ENCODE measurements at places on chromosomes 7 and 10.

GRCh38 chr7:47416492-47417480, 165.1 kb downstream of the TNS3 start:
- DNase-seq: no peak

DNA sequence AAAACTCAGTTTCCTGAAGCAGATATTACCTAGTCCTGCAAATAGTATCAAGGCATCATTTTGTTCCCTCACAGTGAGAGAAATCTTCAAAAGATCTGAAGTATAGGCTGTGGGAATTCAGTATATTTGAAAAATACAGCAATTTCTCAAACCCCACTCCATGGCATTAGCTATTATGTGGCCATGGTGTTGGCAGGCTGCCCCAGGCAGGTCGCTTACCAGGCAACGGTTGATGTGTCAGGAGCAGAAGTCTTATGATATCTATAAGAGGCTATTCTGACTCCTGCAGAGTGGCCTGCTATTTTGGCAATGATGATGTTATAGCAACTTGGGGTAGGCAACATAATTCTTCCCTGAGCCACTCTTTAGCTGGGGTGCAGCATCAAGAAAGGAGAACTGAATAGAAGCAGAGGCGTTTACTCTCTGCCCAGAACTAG, 187.9 kb downstream of the PLXDC2 start:
- no peak for DNase-seq

DNA sequence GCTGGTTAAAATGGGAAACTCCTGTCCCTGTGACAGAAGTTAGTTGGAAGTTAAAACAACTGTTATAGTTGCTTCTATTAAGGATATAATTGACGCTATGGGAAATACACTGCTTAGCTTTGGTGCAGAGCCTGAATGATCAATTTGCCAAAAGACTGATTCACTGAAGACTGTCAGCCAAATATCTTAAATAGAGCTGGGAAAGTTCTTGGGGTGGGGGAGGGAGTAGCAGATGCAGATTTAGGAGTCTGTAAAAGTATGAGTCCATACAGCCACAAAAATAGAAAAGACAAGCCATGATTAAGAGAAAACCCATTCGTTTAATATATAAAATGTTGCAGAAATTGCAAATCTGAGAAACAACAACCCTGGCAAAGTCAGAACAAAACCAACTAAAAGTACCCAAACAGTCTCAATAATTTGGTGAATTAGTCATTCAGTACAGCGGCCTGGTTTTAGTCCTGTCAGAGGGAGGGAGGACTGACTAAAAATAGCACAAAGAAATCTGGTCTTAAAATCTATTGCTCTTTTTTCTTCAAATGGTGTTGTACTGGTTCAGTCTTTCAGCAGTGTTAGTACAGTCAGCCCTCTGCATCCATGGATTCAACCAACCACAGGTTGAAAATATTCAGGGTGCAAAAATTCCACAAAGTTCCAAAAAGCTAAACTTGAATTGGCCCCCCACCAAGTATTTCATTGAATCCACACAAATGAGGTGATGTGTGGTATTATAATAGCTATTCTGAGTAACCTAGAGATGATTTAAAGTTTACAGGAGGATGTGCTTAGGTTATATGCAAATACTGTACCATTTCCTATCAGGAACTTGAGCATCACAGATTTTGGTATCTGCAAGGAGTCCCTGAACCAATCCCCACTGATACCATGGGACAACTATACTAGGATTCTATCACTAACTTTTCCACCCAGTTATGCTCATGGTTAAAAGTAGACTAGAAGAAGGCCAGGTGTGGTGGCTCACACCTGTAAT, 30.0 kb downstream of the STK17A start:
- no peak for DNase-seq

DNA sequence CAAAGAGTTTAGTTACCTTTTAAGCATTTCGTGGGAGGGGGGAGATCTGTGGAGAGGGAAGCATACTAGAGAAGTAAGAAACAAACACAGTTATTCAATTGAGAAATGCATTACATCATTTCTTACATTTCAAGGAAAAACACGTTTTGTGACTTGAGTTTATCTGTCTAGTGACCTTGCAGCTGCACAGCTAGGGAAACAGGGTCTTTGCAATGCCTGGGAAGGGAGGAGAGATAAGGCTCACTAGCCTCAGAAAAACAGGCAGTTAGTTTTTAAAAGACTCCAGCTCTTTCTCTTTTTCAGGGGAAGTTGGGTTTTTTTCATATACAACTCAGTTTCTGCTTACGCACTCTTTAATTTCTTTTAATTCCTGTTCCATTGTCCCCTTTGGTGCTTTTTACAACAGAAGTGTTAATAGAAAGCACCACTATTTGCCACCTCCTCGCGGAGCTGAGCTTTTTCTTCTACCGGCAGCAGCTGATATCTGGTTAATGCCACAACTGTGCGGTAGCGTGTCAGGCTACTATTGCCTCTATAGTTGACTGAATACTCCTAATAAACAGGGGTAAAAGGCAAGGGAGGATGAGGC, 5.6 kb downstream of the CYP3A43 start:
- no peak for DNase-seq

GRCh38 chr7:2063563-2064260, 169.0 kb downstream of the MAD1L1 start:
- no peak for DNase-seq

- no peak for DNase-seq
These were observed 741.4 kb upstream of the POT1 start for GRCh38 chr7:125670926-125671572.

- DNase-seq: no peak
These were observed 115.0 kb upstream of the KIF5B start for GRCh38 chr10:32171204-32171603.

DNA sequence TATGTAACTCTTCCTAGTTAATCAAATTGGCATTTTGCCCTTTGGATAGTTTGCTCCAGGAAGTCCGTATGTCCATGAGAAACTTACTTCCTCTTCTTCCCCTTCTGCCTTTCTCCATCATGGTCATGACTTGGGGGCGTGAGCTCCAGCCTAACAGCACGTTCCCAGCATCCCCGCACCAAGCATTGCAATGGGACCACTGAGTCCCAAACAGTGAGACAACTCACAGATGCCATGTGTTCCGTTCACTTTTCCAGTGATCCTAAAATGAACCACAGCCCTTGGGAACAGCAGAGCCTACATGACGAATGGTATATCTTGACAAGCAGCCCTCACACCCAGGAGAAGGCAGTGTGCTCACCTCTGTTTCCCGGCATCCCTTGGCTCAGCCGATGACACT, 10.7 kb downstream of the BTBD16 start:
- DNase-seq: no peak

GRCh38 chr10:125982260-125982948, 86.0 kb downstream of the FANK1 start:
- peak; percentile 16 for DNase-seq

DNA sequence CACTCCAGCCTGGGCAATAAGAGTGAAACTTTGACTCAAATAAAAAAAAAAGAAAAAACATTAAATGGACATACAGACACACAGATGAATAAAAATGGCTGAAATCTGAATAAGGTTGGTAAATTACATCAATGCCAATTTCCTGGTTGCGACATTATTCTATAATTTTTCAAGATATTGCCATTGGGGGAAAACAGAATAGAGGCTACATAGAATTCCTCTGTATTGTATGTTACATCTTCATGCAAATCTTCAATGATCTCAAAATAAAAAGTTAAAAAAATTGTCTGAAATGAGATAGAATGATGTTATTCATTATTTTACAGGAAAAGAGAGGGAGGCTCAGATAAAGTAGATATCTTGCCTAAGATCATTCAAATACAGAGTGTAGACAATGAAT, 234.0 kb downstream of the SDHAF3 start:
- no peak for DNase-seq

- no peak for DNase-seq
These were observed 6.4 kb downstream of the NEURL1 start for GRCh38 chr10:103499881-103500280.

DNA sequence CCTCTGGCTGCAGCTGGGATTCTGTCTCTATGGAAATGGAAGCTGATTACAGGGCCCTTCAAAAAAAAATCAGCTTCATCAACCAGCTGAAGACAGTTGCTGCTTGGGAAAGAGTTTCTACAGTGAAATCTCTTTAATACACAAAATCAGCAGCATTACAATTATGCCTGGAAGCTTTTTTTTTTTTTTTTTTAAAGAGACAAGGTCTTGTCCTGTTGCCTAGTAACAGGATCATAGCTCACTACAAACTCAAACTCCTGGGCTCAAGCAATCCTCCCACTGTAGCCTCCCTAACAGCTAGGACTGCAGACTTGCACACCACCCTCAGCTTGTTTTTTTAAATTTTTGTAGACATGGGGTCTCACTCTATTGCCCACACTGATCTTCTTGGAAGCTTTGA, 94.5 kb downstream of the OR13A1 start:
- no peak for DNase-seq

- no peak for DNase-seq
These were observed 44.2 kb upstream of the PIK3AP1 start for GRCh38 chr10:96764425-96765060.

DNA sequence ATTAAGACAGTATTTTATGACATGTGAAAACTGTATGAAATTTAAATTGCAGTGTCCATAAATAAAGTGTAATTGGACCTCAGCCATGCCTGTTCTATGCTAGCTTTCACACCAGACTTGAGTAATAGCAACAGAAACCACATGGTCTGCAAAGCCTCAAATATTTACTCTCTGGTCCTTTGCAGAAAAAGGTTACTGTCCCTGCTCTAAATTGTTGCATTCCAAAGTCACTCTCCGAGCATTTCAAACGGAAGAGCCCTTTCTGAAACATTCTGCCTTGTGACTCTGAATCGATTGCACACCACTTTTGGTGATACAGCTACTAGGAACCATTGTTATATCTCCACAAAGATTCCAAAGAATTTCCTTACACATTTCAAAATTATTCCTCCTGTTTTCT, 81.0 kb upstream of the STK17A start:
- DNase-seq: no peak

GRCh38 chr10:96416643-96417042, 57.8 kb upstream of the OPALIN start:
- no peak for DNase-seq

- no peak for DNase-seq
These were observed 13.0 kb downstream of the NOBOX start for GRCh38 chr7:144390481-144390880.

DNA sequence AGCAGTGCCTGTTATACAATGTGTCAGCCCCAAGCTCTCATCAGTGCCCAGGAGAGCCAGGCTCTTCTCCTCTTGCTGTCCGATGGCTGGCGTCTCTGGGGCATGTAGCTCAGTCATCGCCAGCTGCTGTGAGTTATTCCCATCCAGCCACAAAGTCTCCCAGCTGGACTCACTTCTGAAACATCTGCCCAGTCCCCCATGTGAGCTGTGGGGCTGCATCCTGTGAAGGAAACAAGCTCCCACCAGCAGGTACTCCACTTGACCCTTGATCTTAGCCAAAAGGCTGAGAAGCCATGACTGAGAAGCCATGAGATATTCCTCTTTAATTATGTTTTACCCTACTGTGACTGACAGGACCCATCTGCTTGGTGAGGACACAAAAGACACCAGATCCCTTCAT, 212.7 kb upstream of the IGFBP3 start:
- no peak for DNase-seq

GRCh38 chr10:49119746-49120145, 4.4 kb upstream of the VSTM4 start:
- DNase-seq: no peak

DNA sequence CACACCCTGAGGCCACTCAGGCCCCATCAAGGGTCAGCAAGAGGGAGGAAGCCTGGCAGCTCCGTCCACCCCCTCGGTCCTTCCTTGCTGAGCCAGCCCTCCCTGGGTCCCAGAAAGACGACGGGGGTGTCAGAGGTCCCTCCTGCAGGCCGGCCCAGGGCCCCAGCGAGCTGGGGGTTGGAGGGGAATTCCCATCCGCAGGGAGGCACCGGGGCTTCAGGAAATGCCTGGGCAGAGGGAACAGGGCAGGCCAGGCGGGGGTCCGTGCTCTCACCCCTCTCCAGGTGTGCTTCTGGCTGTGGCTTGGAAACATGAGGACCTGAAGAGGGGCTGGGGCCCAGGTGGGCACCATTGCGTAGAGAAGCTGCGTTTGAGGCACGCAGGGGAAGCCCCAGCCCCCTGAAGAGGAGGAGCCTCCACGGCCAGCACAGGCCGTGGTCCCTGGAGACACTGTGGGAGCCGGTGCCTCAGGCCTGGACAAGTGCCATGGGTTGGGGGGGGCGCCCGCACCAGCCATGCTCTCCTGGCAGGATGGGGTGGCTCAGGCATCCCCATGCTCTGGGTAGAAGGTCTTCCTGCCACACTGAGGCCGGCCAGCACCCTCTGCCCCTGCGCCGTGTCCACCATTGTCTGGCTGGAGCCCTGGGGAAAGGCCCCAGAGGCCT, 66.7 kb downstream of the PDGFA start:
- DNase-seq: no peak

GRCh38 chr10:78777867-78778266, 290.9 kb upstream of the ZMIZ1 start:
- no peak for DNase-seq

DNA sequence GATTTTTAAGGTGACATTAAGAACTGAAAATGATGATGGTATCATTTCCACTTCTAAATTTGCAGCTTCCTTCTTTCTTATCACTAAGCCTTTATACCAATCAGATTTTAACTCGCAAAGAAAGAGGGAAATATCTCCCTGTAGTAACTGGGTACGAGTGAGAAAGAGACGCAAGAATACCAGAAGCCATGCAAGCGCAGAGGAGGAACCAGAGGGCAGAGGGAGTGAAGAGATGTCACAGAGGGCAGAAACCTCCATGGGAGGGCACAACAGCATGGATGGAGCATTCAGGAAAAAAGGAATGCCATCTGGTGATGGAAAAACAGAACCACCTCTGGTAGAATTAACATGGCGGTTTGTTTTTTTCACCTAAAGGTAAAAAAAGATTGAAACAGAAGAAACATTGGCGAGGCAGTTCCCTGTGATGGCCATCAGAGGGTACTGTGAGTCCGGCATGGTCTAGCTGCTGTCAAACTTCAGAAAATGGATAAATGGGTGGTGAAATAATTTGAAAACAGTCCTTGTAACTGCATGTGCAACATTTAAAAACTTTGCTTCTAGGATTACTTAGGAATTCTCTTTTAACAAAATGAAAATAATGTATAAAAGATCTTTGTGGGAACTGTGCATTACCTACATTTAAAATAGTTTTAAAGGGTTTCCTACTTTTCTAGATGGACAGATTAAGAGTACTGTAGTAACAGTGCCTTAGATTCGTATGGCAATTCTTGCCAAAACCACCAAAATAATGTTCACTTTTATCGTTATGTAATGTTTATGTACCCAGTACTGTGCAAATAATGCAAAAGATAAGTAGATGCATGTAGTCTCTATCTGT, 91.8 kb downstream of the ARHGAP12 start:
- no peak for DNase-seq

GRCh38 chr7:49321843-49322242, 397.5 kb downstream of the CDC14C start:
- DNase-seq: no peak

DNA sequence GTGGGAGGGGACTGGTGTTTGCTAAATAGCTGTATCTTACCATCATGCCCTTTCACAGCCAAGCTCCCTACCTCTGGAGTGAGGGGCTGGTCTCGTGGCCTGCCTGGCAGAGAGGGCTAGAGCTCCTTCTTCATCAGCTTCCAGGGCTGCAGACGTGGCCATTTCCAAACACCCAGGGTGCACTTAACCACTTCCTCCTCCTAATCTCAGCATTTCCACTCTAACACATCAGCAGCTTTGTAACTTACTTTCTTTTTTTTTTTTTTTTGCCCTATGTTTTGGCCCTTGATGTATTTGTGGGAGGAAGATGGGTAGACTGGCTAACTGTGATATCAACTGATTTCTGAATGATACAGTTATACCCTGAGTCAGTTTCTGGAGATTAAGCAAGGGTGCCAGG, 27.4 kb downstream of the LRRC4 start:
- DNase-seq: no peak

GRCh38 chr7:139714163-139714901, 63.5 kb downstream of the HIPK2 start:
- DNase-seq: no peak

- DNase-seq: no peak
These were observed 133.6 kb upstream of the ASAH2 start for GRCh38 chr10:50384898-50385297.
